Activated T-helper 1 cell treated with anti-CD3 and anti-CD28 coated beads, Interleukin-2, amount 50 U/mL, for 16 hours (primary cell): ENCODE measurements at places on chromosomes 11 and 22.

DNA sequence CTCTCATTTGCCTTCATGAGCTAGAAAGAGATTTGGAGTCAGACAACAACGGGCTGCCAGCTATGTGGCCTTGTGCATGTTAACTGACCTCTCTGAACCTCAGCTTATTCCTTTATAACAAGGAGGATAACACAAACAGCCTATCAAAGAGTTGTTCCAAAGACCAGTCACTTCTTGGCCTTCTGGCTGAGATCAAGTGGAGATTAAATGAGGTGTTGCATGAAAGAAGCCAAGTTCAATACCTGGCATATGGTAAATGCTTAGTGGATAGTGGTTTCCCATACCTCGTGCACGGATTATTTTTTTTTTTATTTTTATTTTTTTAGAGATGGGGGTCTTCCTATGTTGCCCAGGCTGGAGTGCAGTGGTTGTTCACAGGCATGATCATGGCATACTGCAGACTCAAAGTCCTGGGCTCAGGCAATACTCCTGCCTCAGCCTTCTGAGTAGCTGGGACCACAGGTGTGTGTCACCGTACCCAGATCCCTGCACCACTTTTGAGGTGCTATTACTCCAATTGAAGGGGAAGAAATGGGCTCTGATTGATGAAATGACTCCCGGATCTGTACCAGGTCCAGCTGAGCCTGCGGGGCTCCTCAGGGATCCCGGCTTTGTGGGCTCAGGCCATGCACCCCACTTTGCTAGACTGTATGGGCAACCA is 4.9 kb downstream of the LGALS1 start:
- DNase-seq: no peak

GRCh38 chr11:45105233-45105983 is 41.0 kb upstream of the PRDM11 start:
- peak; percentile 41 for DNase-seq

DNA sequence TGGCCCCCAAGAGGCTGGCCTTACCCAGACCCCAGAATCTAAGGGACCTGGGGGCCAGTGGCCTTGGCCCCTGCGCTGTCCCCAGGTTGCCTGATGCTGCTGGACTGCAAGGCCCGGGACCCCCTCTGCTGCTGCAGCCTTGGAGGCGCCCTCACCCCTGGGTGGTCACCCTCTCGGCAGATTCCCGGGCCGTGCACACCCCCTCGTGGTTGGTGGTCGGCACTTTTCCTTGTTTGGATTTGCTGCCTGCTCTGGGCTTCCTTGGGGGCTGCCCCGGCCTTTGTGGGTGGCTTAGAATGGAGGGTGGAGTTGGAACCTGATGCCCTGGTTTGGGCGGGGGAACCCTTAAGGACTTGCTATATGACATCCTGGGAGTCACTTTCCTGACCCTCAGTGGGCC is 5.3 kb downstream of the RIN1 start:
- no peak for DNase-seq

- no peak for DNase-seq
Observed at GRCh38 chr11:22930816-22931594, 70.7 kb upstream of the CCDC179 start.

GRCh38 chr22:36258701-36259614 is 6.0 kb downstream of the APOL1 start:
- DNase-seq: no peak

DNA sequence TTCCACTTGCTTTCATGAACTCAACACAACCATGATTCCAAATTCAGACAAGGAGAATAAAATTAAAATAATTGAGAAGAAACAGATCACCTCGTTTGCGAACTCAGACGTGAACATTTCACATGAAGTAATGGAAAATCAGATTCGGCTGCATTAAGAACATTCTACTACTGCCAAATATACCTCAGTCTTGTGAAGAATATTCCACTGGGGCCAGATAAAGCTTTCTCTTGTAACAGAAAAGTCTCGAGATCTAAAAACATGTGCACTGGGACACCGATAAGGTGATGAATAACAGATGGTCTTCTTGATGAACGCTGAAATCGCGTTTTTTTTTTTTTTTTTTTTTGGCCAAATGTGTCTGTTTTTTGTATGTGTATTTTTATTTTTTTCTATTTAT is 761.1 kb downstream of the BRD1 start:
- DNase-seq: no peak

DNA sequence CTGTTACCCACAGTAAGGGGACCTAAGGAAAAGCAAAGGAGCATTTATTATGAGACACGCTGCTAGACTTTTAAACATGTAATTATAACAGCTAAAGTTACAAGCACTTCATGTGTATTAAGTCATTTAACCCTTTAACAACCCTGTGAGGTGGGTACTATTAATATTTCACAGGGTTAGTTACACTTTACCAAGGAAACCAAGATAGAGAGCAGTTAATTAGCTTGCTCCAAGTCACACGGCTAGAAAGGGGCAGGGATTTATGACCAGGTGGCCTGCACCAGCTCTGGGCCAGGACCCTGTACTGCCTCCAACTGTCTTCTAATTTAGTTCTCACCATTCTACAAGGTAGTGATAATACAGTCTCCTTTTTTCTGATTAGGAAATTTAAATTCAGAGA is 74.9 kb downstream of the RPL27A start:
- no peak for DNase-seq

- DNase-seq: no peak
Observed at GRCh38 chr11:34864424-34864823, 51.8 kb downstream of the APIP start.

- DNase-seq: no peak
Observed at GRCh38 chr22:38104084-38104483, 6.4 kb downstream of the BAIAP2L2 start.

DNA sequence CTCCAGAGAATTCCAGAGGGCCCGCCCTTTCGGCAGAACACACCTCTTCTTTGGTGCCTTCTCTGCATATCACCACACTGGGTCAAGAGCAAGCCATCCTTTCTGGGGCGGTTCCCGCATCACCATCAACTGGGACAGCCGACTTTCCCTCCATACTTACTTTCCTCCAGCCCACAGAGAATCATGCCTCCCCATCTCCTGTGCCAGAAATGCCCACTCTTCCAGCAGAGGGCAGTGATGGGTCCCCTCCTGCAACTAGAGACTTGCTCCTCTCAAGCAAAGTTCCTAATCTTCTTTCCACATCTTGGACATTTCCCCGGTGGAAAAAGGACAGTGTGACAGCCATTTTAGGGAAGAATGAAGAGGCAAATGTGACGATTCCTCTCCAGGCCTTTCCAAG is 157.7 kb downstream of the C11orf91 start:
- no peak for DNase-seq

DNA sequence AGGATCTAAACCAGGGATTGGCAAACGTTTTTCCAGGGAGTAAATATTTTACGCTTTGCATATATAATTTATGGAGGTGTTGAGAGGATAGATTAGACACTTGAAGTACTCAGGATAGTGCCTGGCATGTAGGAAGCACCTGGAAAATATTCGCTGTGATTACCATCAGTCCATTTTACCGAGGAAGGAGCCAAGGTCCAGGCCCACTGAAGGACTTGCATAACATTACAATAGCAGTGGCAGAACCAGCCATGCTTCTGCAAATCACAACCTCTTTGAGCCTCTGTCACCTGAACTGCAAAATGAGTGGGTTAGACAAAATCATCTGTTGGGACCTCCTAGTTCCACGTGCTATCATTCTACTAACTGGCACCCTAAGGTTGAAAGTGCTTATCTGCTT is 5.4 kb downstream of the FUT4 start:
- DNase-seq: no peak
